ENCODE measurements at places on chromosomes 3 and 15. TPM values are rescaled to one million over a fixed set of nuclear protein-coding genes. Genes with fewer than 3 reads are reported as not detected.

DNA sequence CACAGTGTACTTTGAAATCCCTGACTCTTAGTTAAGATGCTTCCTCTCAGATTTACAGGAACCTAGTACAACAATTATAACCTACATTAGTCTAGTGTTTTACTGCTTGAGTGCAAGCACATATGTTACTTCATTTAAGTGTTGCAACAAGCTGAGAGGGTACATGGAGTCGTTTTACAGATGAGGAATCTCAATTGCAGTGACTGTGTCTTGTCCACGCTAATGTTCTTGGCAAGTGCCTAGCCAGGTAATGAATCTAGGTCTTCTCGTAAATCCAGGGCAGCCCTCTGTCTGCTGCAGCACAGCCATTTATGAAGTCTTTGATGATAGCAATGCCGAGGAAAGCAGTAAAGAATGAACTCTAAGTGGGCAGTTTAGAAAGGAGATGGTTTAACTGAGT, 384.4 kb upstream of the ARPP21 start:
- no peaks in the 10 kb centered on the region for H3K4me1 ChIP-seq
- H3K4me3 ChIP-seq: no peak overlapping the region
- DNase-seq: no peak
- no peaks in the 10 kb centered on the region for H3K36me3 ChIP-seq
- H3K27ac ChIP-seq: no peak overlapping the region

GRCh38 chr3:196274585-196274984, 12.9 kb downstream of the PCYT1A start:
- H3K4me1 ChIP-seq: peaks cover 65% of the 10 kb centered on the region
- DNase-seq: peak; percentile 79

- no peak overlapping the region for H3K27ac ChIP-seq
- H3K4me1 ChIP-seq: peaks cover 5% of the 10 kb centered on the region
- DNase-seq: no peak
- peaks cover 46% of the 10 kb centered on the region for H3K27me3 ChIP-seq
- H3K36me3 ChIP-seq: no peaks in the 10 kb centered on the region
Measured at GRCh38 chr3:190122198-190122771, 1.6 kb upstream of the P3H2 start.

DNA sequence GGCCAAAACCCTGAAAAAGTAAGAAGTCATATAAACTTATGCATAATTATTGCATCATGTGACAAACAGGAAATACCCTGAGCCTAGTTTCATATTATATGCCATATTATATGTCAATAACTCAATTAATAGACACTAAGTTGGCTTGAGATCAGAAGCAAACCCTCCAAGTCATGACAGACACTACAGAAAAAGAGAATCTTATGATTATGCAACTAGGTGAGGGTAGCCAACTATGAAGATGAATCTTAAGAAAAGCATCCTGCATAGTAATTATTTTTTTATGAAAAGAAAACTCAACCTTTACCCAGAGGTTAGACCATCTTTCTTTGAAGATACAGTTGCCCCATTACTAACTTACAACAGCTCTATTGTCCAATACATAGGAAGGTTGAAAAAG, 192.4 kb upstream of the VEPH1 start:
- peaks cover 2% of the 10 kb centered on the region for H3K27me3 ChIP-seq
- no peak for DNase-seq
- no peaks in the 10 kb centered on the region for H3K4me1 ChIP-seq
- no peaks in the 10 kb centered on the region for H3K36me3 ChIP-seq
- H3K27ac ChIP-seq: no peak overlapping the region

GRCh38 chr3:120449701-120450599, 842 bp downstream of the FSTL1 start:
- H3K27me3 ChIP-seq: peaks cover 44% of the 10 kb centered on the region
- no peaks in the 10 kb centered on the region for H3K36me3 ChIP-seq
- H3K4me3 ChIP-seq: peak overlapping the region; percentile 67
- peak; percentile 26 for DNase-seq
- no peak overlapping the region for H3K27ac ChIP-seq
- H3K4me1 ChIP-seq: peaks cover 5% of the 10 kb centered on the region

- H3K4me3 ChIP-seq: peak overlapping the region; percentile 87
- H3K4me1 ChIP-seq: peaks cover 27% of the 10 kb centered on the region
- peak overlapping the region; percentile 94 for H3K27ac ChIP-seq
- no peaks in the 10 kb centered on the region for H3K27me3 ChIP-seq
Measured at GRCh38 chr15:75577401-75578172, 1.5 kb downstream of the PTPN9 start.

DNA sequence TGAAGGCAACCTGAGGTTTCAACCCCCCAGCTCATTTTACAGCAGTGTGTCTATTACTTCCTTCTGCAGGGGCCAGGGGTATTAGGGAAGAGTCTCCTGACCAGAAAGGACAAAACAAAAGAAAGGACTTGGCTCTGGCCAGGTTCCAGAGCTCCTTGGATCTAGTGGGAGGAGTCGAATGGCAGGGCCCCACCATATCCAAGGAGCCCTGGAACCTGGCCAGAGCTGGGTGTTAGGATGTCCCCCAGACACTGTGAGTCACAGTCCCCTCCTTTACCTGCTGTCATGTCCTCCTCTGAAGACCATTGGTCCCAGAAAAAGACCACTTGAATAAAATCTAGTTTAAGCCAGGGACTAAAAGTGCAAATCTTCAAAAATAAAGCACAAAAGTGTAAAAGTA, 113.2 kb downstream of the EEFSEC start:
- H3K36me3 ChIP-seq: peaks cover 18% of the 10 kb centered on the region
- no peak overlapping the region for H3K27ac ChIP-seq
- no peak for DNase-seq
- H3K4me3 ChIP-seq: no peak overlapping the region
- no peaks in the 10 kb centered on the region for H3K4me1 ChIP-seq

GRCh38 chr15:63166219-63166618, 8.9 kb upstream of the RPS27L start:
- H3K27ac ChIP-seq: no peak overlapping the region
- no peaks in the 10 kb centered on the region for H3K36me3 ChIP-seq
- peaks cover 4% of the 10 kb centered on the region for H3K4me1 ChIP-seq
- DNase-seq: no peak
- H3K4me3 ChIP-seq: no peak overlapping the region

DNA sequence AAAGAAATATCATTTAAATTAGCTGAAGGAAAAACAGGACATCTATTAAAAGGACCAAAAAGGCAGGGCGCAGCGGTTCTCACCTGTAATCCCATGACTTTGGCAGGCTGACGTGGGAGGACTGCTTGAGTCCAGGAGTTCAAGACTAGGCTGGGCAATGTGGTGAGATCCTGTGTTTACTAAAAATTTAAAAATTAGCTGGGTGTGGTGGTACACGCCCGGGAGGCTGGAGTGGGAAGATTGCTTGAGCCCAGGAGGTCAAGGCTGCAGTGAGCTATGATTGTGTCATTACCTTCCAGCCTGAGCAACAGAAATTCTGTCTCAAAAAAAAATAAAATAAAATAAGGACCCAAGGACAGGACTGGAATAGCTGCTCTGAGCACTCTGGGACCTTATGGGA, 16.2 kb upstream of the HERC1 start:
- H3K36me3 ChIP-seq: no peaks in the 10 kb centered on the region
- no peaks in the 10 kb centered on the region for H3K27me3 ChIP-seq
- H3K27ac ChIP-seq: no peak overlapping the region
- no peak overlapping the region for H3K4me3 ChIP-seq

DNA sequence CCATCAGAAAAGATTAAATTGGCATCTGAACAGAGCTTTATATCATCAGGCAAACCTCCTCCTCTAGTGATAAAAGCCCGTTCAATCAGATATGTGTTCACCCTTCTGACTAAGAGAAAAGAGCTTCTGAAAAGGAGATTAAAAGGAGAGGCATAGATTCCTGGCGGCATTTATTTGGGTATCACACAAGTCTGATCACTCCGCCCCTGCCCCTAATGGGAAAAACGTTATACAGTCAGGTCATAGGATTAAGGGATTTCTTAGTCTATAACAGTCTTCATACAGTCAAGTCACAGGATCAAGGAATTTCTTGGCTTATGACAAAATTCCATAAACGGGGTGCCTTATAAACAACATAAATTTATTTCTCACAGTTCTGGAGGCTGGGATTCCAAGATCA, 295.4 kb upstream of the SATB1 start:
- H3K27me3 ChIP-seq: no peaks in the 10 kb centered on the region
- DNase-seq: no peak
- H3K36me3 ChIP-seq: peaks cover 50% of the 10 kb centered on the region
- no peak overlapping the region for H3K4me3 ChIP-seq
- H3K27ac ChIP-seq: peak overlapping the region; percentile 38

GRCh38 chr15:37516621-37517020, 416.3 kb upstream of the MEIS2 start:
- H3K27me3 ChIP-seq: no peaks in the 10 kb centered on the region
- no peak for DNase-seq
- H3K27ac ChIP-seq: no peak overlapping the region
- H3K4me3 ChIP-seq: no peak overlapping the region

GRCh38 chr3:169432708-169433432, 230.6 kb downstream of the MECOM start:
- no peaks in the 10 kb centered on the region for H3K36me3 ChIP-seq
- no peak overlapping the region for H3K27ac ChIP-seq
- no peaks in the 10 kb centered on the region for H3K27me3 ChIP-seq
- no peak for DNase-seq

- no peak overlapping the region for H3K27ac ChIP-seq
- H3K36me3 ChIP-seq: no peaks in the 10 kb centered on the region
- DNase-seq: no peak
- H3K4me3 ChIP-seq: no peak overlapping the region
- no peaks in the 10 kb centered on the region for H3K4me1 ChIP-seq
Measured at GRCh38 chr15:70035719-70036077, 62.0 kb downstream of the TLE3 start.

- H3K36me3 ChIP-seq: no peaks in the 10 kb centered on the region
- DNase-seq: no peak
- no peak overlapping the region for H3K4me3 ChIP-seq
- H3K27me3 ChIP-seq: no peaks in the 10 kb centered on the region
- peaks cover 6% of the 10 kb centered on the region for H3K4me1 ChIP-seq
Measured at GRCh38 chr3:124779751-124780191, 49.5 kb downstream of the UMPS start.

DNA sequence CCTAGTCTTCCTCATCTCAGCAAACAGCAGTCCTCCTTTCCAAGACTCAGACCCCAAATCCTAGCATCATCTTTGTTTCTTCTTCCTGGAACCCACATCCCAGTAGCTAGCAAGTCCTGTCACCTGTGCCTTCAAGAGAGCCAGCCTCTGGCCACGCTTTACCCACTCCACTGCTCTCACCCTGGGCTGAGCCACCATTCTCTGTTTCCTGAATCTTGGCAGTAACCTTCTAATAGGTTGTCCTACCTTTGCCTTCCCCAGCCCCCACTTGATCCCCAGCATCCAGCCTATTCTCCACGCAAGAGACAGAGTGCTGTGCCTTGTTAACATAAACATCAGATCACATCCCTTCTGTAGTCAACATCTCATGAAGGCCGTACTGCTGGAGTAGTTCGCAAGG, 323.4 kb downstream of the LRTM1 start:
- no peak for DNase-seq
- no peaks in the 10 kb centered on the region for H3K4me1 ChIP-seq
- H3K36me3 ChIP-seq: no peaks in the 10 kb centered on the region

- H3K4me3 ChIP-seq: no peak overlapping the region
- H3K36me3 ChIP-seq: no peaks in the 10 kb centered on the region
- H3K27me3 ChIP-seq: peaks cover 22% of the 10 kb centered on the region
Measured at GRCh38 chr3:44198284-44199269, 43.1 kb upstream of the TOPAZ1 start.

GRCh38 chr15:33022629-33023028, 171.9 kb downstream of the FMN1 start:
- no peak for DNase-seq
- H3K27me3 ChIP-seq: no peaks in the 10 kb centered on the region
- peaks cover 3% of the 10 kb centered on the region for H3K4me1 ChIP-seq
- H3K4me3 ChIP-seq: no peak overlapping the region

The CA12 gene
- 0.46 TPM for total RNA-seq

The TF gene
- 0.12 TPM for total RNA-seq

The DNAH12 gene
- not detected for total RNA-seq

The PLSCR2 gene
- 0.25 TPM for total RNA-seq

The MKRN3 gene
- 2.2 TPM for total RNA-seq

The EPHB1 gene
- 0.60 TPM for total RNA-seq

All from activated CD4-positive, alpha-beta T cell treated with anti-CD3 and anti-CD28 coated beads for 36 hours (primary cell).